ENCODE measurements at places on chromosomes 3 and 15.

GRCh38 chr3:11221818-11222415 is 50.3 kb upstream of the ATG7 start:
- no peaks in the 10 kb centered on the region for H3K36me3 ChIP-seq
- H3K27ac ChIP-seq = no peak overlapping the region
- DNase-seq = no peak
- no peak overlapping the region for H3K4me3 ChIP-seq

GRCh38 chr3:100516838-100517237 is 24.4 kb downstream of the TMEM45A start:
- H3K27me3 ChIP-seq = no peaks in the 10 kb centered on the region
- no peaks in the 10 kb centered on the region for H3K36me3 ChIP-seq
- DNase-seq = no peak
- H3K27ac ChIP-seq = no peak overlapping the region
- no peaks in the 10 kb centered on the region for H3K4me1 ChIP-seq

GRCh38 chr15:89363133-89363532 is 28.5 kb upstream of the POLG start:
- no peaks in the 10 kb centered on the region for H3K36me3 ChIP-seq
- DNase-seq = no peak
- H3K27ac ChIP-seq = no peak overlapping the region
- peaks cover 21% of the 10 kb centered on the region for H3K4me1 ChIP-seq
- peaks cover 59% of the 10 kb centered on the region for H3K27me3 ChIP-seq
- peak overlapping the region; percentile 51 for H3K4me3 ChIP-seq

- DNase-seq = no peak
- H3K27me3 ChIP-seq = no peaks in the 10 kb centered on the region
- H3K36me3 ChIP-seq = peaks cover 16% of the 10 kb centered on the region
- peaks cover 35% of the 10 kb centered on the region for H3K4me1 ChIP-seq
- H3K4me3 ChIP-seq = peak overlapping the region; percentile 54
- peak overlapping the region; percentile 53 for H3K27ac ChIP-seq
Measured at GRCh38 chr3:14452740-14453710, 50.6 kb downstream of the SLC6A6 start.

GRCh38 chr15:44092221-44092620 is 102.8 kb downstream of the FRMD5 start:
- no peaks in the 10 kb centered on the region for H3K4me1 ChIP-seq
- H3K36me3 ChIP-seq = no peaks in the 10 kb centered on the region
- no peak for DNase-seq
- peaks cover 37% of the 10 kb centered on the region for H3K27me3 ChIP-seq
- H3K27ac ChIP-seq = no peak overlapping the region
- H3K4me3 ChIP-seq = no peak overlapping the region

- no peak for DNase-seq
- peak overlapping the region; percentile 3 for H3K4me3 ChIP-seq
- no peaks in the 10 kb centered on the region for H3K4me1 ChIP-seq
- no peak overlapping the region for H3K27ac ChIP-seq
Measured at GRCh38 chr15:63103416-63103815, 18.2 kb upstream of the LACTB start.

- H3K4me3 ChIP-seq = no peak overlapping the region
- H3K4me1 ChIP-seq = no peaks in the 10 kb centered on the region
- peaks cover 44% of the 10 kb centered on the region for H3K27me3 ChIP-seq
- H3K36me3 ChIP-seq = no peaks in the 10 kb centered on the region
- no peak overlapping the region for H3K27ac ChIP-seq
Measured at GRCh38 chr15:79193549-79193948, 89.0 kb upstream of the ANKRD34C start.

GRCh38 chr3:162738784-162739183 is 1242.2 kb downstream of the OTOL1 start:
- no peak overlapping the region for H3K4me3 ChIP-seq
- no peaks in the 10 kb centered on the region for H3K4me1 ChIP-seq
- no peaks in the 10 kb centered on the region for H3K27me3 ChIP-seq
- H3K36me3 ChIP-seq = no peaks in the 10 kb centered on the region

DNA sequence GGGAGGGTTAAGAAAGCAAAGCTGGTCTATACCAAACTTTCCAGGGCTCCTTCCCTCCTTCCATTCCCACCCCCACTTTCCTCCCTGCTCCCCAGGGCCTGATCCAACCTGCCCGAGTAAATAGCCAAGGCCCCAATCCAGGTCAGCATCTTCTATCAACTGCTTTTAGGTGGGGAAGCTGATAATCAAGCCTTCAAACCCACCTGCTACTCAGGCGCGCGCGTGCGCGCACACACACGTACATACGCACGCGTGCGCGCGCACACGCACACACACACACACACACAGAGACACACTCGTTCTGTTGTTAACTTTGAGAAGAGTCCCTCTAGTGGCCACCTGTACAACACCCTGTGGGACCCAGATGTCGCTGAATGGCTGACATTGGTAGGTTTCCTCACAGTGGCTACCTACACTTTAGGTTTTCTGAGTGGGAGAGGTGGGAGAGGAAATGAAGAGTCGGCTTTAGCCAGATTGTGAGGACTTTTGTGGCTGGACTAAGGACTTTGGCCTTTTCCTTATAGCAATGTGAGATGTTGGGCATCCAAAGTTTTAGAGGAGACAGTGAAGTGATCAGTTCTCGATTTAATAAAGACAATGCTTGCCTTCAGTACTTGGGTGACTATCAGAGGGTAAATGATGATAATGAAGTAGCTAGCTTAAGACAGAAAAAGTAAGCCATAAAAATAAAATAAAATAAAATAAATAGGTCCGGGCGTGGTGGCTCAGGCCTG is 179.9 kb upstream of the C2CD4B start:
- H3K27me3 ChIP-seq = no peaks in the 10 kb centered on the region
- no peaks in the 10 kb centered on the region for H3K36me3 ChIP-seq
- H3K27ac ChIP-seq = no peak overlapping the region

DNA sequence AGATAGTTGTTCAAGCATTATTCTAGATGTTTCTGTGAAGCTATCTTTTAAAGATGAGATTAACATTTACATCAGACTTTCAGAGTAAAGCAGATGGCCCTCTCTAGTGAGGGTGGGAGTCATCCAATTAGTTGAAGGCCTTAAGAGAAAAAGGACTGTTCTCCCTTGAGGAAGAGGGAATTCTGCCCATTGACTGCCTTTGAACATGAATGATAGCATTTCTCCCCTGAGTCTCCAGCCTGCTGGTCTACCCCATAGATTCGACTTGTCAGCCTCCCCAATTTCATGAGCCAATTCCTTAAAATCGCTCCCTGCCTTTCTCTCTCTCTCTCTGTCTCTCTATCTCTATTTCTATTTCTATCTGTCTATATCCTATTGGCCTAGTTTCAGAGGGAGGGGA is 115.5 kb downstream of the EBLN2 start:
- no peak overlapping the region for H3K27ac ChIP-seq
- H3K27me3 ChIP-seq = no peaks in the 10 kb centered on the region
- H3K4me3 ChIP-seq = no peak overlapping the region
- H3K4me1 ChIP-seq = no peaks in the 10 kb centered on the region
- DNase-seq = no peak

- H3K4me3 ChIP-seq = no peak overlapping the region
- DNase-seq = no peak
- H3K27ac ChIP-seq = no peak overlapping the region
- H3K36me3 ChIP-seq = no peaks in the 10 kb centered on the region
Measured at GRCh38 chr3:80668100-80668499, 900.3 kb upstream of the ROBO1 start.

- no peak overlapping the region for H3K4me3 ChIP-seq
- DNase-seq = no peak
- peaks cover 6% of the 10 kb centered on the region for H3K4me1 ChIP-seq
- H3K27ac ChIP-seq = no peak overlapping the region
- H3K36me3 ChIP-seq = no peaks in the 10 kb centered on the region
Measured at GRCh38 chr15:80710635-80711554, 15.8 kb downstream of the ABHD17C start.

Measured in naive B cell (primary cell).